ENCODE measurements at places on chromosomes 1 and 21.

- DNase-seq: no peak
Observed at GRCh38 chr1:116852367-116852766, 57.3 kb upstream of the PTGFRN start.

DNA sequence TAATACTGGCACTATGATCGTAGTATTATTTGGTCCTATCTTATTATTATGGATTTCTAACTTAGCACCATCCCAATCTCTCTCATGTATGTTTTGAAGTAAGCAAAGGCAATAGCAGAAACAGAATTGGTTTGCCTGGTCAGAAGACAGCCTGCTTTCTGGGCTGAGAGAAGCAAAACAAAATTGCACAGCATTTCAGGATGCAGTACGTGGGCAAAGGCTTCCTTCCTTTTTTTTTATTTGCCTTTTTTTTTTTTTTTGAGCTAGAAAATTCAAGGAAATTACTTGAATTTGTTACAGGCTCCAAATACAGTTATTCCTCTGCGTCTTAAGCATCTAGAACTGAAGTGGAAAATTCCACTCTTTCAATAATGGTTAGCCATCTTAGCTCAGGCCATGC, 8.8 kb downstream of the CDA start:
- DNase-seq: no peak

DNA sequence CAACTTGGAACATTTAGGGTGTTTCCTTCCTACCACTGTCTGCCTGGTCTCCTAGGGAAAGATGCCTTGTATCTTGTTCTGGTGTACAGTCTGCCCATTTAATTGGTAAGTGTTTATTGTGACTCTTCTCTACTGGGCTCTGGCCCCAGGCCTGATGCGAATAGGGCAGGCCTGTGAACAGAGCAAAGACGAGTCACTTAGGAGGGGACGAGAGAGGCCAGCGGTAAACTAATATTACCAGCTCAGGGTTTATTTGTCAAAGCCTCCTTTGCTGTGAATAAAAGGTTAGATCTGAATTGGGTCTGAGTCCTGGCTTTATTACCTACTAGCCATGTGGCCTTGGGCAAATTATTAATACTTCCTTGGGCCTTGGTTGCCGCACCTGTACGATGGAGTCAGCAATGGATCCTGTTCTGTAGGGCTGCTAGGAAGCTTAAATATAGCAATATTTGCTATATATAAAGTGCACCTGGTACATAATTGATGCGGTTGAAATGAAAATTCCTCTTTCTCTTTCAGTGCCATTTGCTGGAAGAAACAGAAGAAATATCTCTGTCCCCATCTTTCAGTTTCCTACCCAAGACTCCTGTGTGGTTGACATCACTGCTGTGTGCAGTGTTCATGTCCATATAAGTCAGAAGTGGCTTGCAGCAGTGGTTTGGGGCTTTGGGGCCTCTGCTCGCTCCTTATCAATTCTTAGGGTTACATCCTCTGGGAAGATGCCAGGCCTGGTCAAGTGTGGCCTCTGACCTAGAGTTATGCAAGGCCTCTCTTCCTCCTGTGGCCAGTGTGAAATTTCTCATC, 32.4 kb downstream of the MAPKAPK2 start:
- DNase-seq: no peak

- no peak for DNase-seq
Observed at GRCh38 chr1:36458910-36459309, 5.3 kb downstream of the MRPS15 start.

- DNase-seq: no peak
Observed at GRCh38 chr1:17920881-17921640, 165.9 kb downstream of the ACTL8 start.

GRCh38 chr1:227885135-227885647, 62.5 kb downstream of the WNT9A start:
- DNase-seq: no peak

DNA sequence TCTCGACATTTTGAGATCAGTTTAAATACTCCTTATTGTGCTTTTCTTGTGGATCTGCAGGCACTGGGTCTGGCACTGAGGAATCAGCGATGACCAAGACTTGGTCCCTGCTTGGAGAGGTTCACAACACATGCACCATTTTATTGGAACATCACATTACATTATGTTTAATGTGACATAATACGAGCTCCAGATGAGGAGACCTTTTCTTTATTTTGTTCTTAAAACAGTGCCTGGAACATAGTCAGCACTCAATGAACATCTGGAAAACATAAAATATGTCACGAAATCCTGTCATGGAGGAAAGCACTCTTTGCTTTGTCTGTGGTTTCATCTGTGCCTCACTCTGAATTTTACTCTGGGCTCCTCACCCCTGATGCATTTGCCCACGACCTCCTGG, 110.7 kb downstream of the ST6GALNAC3 start:
- no peak for DNase-seq

DNA sequence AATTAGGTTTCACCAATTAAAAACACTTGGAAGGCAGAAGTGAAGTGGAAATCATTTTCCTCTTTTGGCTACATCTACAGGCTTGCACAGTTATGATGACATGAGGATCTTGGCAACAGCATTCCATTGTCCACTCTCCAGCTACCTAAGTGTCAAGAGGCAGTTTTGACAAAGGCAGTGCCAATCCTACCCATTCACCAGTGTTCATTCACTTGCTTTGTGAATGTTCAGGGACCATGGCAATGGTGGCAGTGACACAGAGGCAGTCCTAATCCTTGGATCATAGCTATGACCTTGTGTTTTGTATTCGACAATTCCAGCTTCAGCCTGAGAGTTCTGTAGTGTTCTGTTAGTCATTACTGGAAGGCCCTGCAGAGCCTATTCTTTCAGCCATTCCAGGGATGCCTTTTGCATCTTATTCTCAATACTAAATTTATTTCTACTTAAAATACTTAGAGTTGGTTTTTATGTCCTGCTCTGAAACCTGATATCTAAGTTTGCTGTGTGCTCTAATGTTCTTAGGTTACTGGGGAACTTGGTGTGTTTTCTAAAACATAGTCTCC, 36.7 kb downstream of the CRB1 start:
- DNase-seq: no peak

GRCh38 chr1:145918992-145919939, 749 bp upstream of the PEX11B start:
- no peak for DNase-seq

- no peak for DNase-seq
Observed at GRCh38 chr1:28890435-28890834, 23.9 kb upstream of the EPB41 start.

DNA sequence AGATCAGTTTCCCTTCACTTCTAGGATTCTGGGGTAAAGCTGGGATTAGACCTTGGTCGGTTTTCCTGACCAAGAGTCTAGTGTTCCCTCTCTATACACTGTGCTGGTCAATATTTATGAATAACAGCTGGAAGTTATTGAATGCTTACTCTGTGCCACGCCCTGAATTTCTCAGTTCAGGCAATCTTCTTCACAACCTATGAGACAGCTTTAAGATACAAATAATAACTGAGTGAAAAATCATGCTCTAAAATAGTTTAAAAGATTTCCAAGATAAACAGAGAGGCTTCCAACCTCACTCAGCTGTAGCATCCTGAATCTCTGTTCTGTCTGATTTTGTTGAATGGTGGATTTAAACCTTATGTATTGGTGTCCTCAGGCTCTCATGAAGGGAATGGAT, 72.2 kb downstream of the GNG12 start:
- DNase-seq: no peak

- DNase-seq: no peak
Observed at GRCh38 chr1:197620714-197621163, 154.5 kb downstream of the DENND1B start.

GRCh38 chr21:37878946-37879660, 37.2 kb downstream of the KCNJ6 start:
- DNase-seq: no peak

DNA sequence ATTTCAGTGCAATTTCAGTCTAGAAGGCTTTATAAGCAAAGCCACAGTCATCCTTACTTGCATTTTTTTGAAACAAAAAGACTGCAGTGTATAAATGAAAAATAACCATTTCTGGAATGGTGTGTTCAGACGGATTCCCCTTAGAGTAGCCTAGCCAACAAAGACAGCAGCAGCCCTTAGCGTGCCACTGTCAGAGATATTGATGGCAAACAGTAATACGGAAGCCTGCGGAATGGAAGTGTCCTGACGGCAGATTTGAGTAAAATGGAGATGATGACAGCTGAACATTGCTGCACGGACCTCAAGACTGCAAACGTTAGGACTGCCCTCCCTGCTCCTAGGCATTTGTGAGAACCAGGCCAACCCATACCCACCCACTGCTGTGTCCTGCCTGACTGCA, 54.7 kb downstream of the PDE9A start:
- no peak for DNase-seq

- no peak for DNase-seq
Observed at GRCh38 chr1:44239331-44239960, 26.2 kb downstream of the DMAP1 start.

- DNase-seq: no peak
Observed at GRCh38 chr21:38987633-38988508, 182.1 kb downstream of the ETS2 start.

GRCh38 chr1:174837386-174837785, 162.4 kb upstream of the CACYBP start:
- DNase-seq: no peak

- DNase-seq: no peak
Observed at GRCh38 chr1:2504225-2504948, 22.0 kb downstream of the PANK4 start.

- no peak for DNase-seq
Observed at GRCh38 chr1:155202731-155203515, 4.8 kb downstream of the THBS3 start.

GRCh38 chr1:24506691-24507381, 4.2 kb downstream of the RCAN3 start:
- DNase-seq: no peak

DNA sequence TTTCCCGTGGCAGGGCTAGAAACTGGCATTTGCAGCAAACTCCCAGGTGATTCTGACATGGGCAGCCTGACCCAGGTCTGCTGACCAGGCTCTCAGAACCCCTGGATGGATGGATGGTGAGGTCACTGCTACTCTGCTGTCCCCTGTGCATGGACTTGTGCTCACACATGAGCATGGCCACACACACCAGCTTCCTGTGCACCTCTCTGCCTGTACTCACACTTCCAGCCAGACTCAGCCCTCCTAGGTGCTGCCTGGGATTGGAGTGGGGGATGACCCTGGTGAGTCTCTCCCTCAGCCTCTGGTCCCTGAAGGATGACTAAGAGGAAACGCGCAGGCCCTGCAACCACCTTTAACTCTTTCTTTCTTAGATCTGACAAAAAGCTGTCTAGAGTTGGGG, 361.1 kb downstream of the HHAT start:
- no peak for DNase-seq
